ENCODE measurements at places on chromosomes 1 and 21.

- DNase-seq: no peak
Measured at GRCh38 chr21:35394049-35394448, 344.9 kb upstream of the RUNX1 start.

- DNase-seq: peak; percentile 79
Measured at GRCh38 chr1:205286335-205286950, 35.1 kb downstream of the NUAK2 start.

DNA sequence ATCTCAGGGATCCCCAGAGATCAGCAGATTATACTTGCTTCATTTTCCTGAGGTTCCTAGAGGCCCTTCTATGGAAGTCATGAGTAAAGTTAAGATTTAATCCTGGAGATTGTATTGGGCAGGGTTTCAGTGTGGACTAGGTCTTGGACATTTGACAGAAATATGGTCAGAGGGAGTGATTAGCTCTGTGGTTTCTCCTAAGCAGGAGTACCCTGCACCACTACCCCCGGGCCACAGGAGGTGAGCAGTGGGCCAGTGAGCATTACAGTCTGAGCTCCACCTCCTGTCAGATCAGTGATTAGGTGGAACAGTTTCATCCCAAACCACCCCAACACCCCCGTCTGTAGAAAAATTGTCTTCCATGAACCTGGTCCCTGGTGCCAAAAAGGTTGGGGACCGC is 43.2 kb downstream of the PHACTR4 start:
- DNase-seq: no peak

DNA sequence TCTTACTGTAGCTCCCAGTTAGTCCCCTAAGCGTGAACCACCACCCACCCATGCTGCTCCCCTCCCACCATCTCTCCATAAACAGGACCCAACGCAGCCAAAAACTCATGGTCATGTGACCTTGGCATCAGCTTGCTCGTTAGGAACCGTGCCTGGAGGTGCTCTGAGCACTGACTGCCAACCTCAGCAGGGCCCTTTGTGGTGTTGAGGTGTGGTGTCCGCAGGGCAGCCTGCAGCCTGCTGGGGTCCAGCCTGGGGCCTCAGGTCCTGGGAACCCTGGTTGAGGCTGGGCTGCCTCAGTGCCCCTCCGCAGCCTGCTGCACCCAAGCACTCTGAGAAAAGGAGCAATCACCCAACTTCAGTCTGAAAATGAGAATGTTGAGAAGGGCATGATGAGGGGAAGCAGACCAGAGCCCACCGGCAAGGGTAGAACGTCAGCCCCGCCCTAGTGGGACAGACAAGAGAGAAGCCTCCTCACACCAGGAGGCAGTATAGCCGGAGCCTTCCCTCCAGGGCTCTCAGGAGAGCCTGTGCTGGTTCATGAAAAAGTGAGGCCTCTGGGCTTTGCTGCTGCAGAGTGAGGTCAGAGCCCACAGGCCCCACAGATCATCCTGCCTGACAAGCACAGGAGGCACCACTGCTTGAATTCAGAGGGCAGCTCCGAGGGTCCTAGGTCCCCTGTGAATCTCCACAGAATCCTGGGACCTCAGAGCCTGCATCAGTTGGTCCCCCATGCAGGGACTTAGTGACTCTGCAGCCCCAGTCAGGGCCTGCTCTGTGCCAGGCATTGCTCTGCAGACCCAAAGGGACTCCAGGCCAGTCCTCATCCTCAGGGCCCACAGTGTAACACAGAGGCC is 4.9 kb upstream of the COL6A2 start:
- DNase-seq: no peak

DNA sequence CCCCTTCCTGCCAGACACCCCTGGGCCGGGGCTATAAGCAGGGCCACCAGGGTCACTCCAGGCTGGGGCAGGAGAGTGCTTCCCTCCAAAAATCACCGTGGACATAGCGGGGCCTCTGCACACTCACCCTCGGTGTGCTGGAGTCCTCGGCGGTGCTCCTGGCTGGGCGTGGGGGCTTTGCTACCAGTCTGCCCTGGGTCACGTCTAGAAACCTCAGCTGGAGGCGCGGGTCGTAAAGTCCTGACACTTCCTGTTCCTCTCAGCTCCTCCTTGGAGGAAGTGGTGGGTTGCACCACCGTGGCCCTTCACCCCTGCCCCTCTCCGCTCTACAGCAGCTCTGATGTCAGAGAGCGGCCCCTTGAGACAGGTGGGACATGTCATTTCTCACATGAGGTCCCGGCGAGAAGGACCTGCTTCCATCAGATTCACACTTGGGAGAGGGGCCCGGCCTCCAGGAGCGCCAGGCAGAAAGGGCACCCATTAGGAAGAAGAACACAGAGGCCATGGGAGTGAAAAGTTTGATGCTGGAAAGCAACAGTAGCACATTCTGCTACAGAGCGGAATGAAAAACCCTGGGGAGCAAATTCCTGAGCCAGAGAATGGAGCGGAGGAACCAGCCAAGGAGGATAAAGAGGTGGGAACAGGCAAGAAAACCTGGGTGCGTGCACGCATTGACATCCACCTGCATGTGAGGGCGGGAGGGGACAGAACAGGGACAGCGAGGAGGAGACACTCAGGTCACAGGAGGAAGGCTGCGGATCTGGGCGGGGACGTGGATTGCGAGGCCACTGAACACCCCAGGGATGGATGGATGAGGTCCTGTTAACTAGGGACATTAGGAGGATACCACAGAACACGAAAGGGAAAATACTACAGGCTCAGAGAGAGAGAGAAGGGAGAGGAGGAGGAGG is at the start of gene ITGB2:
ITGB2 (minus strand) TSS at position 206 of the 911 bp plus-strand sequence. CDS start 10,117 bp downstream, outside the sequence.
- DNase-seq: peak; percentile 49

DNA sequence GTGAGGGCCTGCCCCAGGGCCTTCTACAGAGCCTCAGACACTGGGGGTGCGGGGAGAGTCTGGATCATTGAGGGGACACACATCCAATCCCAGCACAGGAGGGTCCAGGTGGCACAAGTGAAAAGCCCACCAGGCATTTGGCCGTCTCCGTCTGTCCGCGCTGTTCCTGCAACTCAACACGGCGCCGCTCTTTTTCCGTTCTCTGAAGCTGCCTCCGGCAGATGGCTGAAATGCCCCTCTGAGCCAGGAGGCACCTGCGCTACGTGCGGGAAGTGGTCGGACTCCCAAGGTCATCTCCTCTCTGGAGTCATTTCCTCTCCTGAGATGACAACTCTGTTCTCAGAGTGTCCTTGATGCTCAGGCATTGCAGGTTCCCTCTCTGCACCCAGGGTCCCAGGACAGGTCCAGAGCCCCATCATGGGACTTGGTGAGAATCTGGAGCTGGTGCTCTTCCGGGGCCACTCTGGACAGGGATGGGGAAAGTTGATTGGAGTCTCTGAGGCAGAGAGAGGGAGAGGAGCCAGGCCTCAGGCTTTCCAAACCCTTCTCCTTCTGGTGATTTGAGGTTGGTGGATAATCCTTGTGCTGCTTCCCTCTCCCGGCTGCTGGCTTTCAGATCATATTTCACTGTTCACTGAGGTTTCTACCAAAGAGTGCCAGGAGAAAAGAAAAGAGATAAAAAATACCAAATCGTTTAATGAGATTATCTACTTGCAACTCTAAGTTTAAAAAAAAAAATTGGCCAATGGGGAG is 14.0 kb upstream of the MIXL1 start:
- no peak for DNase-seq

DNA sequence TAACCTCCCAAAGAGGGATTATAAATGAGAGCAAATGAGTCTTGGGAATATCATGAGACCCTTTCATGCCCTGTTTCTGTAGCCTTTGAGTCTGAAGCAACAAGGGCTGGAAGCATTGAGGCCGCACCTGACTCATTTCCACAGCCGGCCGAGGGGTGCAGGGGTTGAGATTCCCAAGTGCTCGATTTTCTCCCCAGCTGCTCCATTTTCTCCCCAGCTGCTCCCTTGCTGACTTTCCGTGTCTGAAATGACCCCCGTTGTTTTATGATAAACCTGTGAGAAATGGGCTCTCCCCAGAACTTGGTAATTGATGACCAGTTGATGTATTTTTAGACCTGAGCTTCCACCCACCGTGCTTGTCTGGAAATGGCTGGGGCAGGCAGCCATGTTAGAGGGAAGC is 22.9 kb downstream of the SIM2 start:
- DNase-seq: no peak

DNA sequence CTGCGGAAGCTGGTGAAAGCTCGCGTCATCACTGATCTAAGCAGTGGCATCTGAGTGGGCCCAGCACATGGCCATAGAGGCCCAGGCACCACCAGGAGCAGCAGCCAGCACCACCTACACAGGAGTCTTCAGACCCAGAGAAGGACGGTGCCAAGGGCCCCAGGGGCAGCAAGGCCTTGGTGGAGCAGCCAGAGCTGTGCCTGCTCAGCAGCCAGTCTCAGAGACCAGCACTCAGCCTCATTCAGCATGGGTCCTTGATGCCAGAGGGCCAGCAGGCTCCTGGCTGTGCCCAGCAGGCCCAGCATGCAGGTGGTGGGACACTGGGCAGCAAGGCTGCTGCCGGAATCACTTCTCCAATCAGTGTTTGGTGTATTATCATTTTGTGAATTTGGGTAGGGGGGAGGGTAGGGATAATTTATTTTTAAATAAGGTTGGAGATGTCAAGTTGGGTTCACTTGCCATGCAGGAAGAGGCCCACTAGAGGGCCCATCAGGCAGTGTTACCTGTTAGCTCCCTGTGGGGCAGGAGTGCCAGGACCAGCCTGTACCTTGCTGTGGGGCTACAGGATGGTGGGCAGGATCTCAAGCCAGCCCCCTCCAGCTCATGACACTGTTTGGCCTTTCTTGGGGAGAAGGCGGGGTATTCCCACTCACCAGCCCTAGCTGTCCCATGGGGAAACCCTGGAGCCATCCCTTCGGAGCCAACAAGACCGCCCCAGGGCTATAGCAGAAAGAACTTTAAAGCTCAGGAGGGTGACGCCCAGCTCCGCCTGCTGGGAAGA is 3.2 kb upstream of the ARTN start:
- no peak for DNase-seq

- no peak for DNase-seq
Measured at GRCh38 chr1:20731057-20731991, 1.2 kb downstream of the SH2D5 start.

GRCh38 chr1:67556297-67556900 is 126.2 kb upstream of the SERBP1 start:
- no peak for DNase-seq

GRCh38 chr1:65725064-65725463 is 67.6 kb upstream of the PDE4B start:
- no peak for DNase-seq

- DNase-seq: no peak
Measured at GRCh38 chr1:221672965-221673364, 68.9 kb downstream of the DUSP10 start.

DNA sequence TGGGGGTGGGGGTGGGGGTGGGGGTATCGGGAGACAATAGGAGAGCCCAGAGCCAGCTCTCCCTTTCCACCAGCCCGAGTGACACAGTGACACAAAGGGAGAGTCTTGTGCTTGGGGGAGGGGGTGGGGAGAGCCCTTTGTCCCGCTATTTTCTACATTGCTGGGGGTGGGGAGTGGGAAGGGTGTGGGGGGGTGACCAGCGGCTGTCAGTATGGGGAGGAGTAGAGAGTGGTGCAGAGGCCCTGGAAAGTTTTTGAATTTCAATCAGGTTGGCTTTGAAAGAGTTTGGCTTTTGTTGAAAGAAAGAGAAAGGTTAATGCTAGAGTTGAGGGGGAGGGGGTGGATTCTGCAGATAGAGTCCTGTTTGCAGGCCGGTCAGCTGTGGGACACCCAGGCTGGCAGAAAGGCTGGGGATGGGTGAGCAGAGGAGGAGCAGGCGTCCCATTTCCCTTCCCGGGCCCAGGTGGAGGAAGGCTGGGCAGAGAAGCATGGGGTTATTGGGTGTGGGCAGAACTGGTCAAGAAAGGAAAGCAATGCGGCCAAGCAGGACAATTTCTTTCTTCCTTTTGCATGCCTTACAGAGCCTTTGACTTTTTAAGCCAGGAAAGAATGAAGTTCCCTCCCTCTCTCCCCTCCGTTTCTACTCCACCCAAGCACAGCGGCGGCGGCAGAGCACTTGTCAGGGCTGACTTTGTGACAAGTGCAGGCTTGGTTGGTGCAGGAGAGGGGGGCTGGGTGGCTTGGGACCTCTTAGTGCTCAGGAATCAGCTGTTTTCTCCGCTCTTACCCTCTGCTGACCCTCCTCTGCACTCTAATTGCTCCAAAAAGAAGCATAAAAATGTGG is 96.2 kb downstream of the RNF220 start:
- no peak for DNase-seq

GRCh38 chr1:43689289-43689688 is 18.0 kb upstream of the ST3GAL3 start:
- DNase-seq: no peak

GRCh38 chr1:116118471-116118870 is 7.3 kb downstream of the MAB21L3 start:
- no peak for DNase-seq

DNA sequence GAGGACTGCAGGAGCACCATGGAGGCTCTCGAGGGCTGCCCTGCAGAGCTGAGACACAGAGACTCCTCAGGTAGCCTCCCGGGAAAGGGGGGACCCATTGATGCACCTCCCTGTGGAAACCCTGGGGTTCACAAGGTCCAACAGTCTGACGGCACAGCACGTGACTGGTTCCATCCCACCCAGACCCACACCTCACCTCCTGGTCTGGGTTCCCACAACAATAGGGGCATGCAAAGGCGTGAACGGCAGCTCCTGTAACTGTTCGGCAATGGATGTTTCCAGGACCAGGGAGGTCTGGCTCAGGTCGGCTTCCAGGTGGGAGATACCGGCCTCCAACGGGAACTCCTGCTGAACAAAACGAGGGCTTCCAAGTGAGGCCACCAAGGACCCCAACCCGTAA is 86.8 kb downstream of the NPHP4 start:
- DNase-seq: no peak

- no peak for DNase-seq
Measured at GRCh38 chr21:42523941-42524340, 10.3 kb downstream of the SLC37A1 start.

DNA sequence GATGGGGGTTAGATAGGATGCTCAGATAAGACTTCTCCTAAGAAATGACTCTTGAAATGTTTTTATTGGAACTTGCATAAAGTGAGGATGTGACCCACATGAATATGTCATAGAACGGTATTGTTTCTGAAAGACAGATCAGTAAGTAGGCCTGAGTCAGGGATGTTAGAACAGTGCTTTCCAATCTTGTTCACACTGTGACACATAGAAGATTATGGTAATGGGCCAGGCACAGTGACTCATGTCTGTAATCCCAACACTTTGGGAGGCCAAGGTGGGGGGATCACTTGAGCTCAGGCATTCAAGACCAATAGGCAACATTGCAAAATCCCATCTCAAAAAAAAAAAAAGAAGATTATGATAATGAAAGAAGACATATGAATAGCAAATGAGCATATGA is 32.9 kb downstream of the FMO4 start:
- DNase-seq: no peak

Measured in activated CD4-positive, CD25-positive, alpha-beta regulatory T cell treated with anti-CD3 and anti-CD28 coated beads, Interleukin-2, amount 50 U/mL, for 72 hours (primary cell).